Right lung (tissue), 10 donors: ENCODE measurements at places on chromosomes 6 and 20. TPM values are rescaled to one million over a fixed set of nuclear protein-coding genes. Genes with fewer than 3 reads are reported as not detected.

Gene SLC22A7
- 0.23 TPM for polyA plus RNA-seq

Gene HCRTR2
- polyA plus RNA-seq = not detected

Gene RAB32
- polyA plus RNA-seq = 23.9 TPM

Gene RAB23
- 26.5 TPM for polyA plus RNA-seq

GRCh38 chr6:152273638-152274037 lies 363.5 kb downstream of the SYNE1 start:
- DNase-seq = no peak

- DNase-seq = peak; percentile 61
Measured at GRCh38 chr6:87393026-87393622, 14.6 kb upstream of the CFAP206 start.

- no peak for DNase-seq
Measured at GRCh38 chr6:155589190-155589589, 133.6 kb upstream of the NOX3 start.

- DNase-seq = peak; percentile 46
Measured at GRCh38 chr6:111210194-111210728, 123.0 kb downstream of the SLC16A10 start.

DNA sequence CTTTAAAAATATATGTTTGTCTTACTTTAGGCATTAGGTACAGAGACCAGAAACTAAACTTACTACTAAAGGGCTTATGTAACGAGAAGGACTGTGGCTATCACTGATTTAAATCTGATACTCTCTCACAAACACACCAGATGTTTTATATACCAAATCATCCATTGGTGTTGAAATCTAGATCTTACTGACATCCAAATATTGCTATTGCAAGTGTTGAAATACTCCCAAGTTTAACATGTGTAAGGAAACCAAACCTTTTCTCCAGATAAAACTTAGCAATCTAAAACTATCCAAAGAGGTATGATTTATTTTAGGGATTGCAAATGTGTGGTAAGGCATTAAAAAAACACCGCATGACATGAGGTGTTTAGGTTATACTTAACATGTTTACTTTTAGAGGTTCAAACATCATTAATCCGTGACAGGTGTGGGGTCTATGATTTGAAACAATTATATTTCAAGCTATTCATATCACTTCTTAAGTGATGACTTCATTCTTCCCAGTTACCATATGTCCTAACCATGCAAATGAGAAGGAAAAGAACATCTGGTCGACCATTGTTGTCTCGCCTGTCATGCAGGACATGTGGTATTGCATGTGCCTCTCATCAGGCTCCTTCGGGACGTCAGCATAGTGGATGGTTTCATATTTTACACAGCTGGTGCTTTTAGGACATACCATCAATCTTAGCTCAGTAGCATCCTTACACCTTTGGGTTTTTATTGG lies 168.3 kb upstream of the SPACA1 start:
- no peak for DNase-seq

- no peak for DNase-seq
Measured at GRCh38 chr20:61125546-61126180, 126.4 kb upstream of the CDH4 start.

DNA sequence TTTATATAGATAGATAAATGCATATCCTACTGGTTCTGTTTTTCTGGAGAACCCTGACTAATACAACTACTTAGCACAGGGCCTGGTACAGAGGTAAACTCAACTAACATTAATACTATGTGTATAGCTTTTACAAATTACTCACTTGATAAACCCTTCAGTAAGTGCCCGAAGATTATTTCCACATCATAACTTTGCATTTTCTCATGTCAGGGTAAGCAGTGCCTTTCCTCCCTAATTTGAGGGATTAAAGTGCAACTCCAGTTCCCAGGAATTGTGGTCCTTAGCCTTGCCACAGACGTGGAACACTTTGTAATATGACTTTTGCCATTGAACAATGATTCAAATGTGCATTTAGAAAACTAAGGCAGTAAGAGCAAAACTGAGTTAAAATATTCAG lies 147.5 kb upstream of the SMLR1 start:
- DNase-seq = no peak

GRCh38 chr6:15524861-15525401 lies 137.9 kb downstream of the DTNBP1 start:
- DNase-seq = no peak

DNA sequence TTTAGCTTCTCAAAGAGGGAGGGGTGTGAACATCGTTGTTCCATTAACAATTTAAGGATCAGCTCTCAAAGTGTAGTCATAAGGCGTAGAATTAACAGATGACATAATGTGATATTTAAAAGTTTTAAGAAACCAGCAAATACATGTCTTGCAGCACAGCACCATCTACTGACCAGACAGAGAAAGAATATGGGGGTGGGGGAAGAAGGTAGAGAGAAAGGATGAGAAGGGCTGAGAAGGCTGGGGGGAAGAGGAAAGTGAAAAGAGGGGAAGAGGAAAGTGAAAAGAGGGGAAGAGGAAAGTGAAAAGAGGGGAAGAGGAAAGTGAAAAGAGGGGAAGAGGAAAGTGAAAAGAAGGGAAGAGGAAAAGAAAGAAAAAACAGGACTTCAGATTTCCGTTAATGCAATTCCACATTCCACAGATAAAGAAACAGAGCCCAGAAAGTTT lies 80.9 kb downstream of the HAO1 start:
- peak; percentile 48 for DNase-seq

DNA sequence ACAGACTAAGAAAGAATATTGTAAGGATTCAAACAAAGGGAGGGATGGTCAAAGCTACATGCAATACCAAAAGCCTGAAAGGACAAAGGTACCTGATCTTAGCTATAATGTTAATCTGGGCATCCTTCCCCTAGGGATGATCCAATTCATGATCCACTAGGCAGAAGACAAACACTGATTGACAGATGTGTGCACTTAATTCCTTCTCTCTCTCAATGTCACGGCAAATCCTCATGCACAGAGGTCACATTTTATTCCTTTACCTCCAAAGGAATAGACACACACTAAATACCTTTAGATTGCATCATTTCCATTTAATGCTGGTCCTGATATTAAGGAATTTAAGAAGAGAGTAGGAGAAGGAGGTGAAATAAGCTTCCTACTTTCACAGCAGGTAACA lies 73.4 kb downstream of the ZNF133 start:
- no peak for DNase-seq

- no peak for DNase-seq
Measured at GRCh38 chr6:132993738-132994137, 179.4 kb downstream of the RPS12 start.

GRCh38 chr20:2465100-2465499 lies 5.5 kb downstream of the SNRPB start:
- no peak for DNase-seq

- peak; percentile 24 for DNase-seq
Measured at GRCh38 chr20:18739751-18740166, 73.8 kb upstream of the SCP2D1 start.

DNA sequence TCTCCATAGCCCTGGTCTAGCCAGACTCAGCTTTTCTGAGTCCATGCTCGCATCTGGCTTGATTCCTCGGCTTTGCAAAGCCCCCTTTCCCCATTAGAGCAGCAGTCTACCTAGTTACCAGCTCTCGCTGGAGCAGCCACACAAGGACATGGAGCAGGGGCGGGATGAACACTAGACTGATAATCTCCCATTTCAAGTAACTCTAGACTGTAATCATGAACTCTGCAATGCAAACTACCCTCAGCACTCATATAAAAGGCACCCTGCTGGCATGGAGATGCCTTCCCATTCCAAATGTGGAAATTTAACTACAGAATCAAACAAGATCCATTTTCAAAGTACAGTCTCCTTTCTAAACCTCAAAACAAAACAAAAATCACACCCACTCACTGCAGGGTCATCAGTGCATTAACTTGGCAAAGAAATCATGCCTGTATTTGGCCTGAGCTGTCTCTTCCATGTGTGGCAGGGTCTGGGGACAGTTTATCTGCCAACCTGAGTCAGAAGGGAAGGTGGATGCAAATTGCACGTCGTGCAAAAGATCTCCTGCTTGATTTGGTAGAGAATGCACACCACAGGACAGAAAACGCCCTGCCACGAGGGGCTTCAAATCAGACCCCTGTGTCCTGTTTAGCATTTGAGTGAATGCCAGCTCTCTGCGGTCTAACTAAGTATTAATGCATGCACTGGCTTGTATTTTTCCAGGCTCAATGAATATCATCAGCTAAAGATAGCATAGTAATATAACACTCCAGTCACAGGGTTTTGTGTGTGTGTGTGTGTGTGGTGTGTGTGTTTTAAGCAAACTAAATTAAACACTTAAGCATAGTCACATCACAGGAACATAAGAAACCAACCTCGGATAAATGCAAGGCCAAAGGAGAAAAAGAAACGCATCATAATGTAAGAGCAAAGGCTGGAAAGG lies 85.3 kb downstream of the MYLK4 start:
- DNase-seq = no peak

DNA sequence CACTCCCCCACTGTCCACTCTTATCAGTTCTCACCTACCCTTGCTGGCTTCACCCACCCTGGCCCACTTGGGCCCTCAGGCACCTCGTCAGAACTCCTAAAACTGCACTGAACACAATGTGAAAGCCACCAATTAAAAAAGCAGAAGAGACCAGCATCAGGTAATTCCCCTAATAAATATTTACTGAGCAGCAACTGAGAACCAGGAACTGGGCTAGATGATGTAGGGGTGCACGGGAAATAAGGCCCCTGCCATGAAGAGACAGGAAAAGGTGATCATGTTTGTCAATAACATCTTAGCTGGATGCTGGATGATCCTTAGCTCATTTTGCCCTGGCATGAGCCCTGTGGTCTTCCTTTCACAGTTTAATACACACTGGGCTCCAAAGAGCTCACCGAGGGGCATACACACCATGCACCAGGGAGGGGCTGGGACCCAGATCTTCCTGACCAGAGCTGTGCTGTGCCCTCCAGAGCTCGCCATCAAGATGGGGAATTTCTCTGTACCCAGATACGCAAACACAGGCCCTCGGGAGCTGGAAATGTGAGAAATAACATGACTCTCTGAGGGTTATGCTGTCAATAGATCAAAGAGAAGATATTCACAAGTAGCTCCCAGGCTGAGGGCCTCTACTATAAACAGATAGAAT lies 113.6 kb upstream of the SLC22A16 start:
- no peak for DNase-seq

GRCh38 chr6:57307850-57308249 lies 9.6 kb upstream of the PRIM2 start:
- no peak for DNase-seq

GRCh38 chr6:11596640-11597237 lies 59.2 kb downstream of the TMEM170B start:
- DNase-seq = no peak

DNA sequence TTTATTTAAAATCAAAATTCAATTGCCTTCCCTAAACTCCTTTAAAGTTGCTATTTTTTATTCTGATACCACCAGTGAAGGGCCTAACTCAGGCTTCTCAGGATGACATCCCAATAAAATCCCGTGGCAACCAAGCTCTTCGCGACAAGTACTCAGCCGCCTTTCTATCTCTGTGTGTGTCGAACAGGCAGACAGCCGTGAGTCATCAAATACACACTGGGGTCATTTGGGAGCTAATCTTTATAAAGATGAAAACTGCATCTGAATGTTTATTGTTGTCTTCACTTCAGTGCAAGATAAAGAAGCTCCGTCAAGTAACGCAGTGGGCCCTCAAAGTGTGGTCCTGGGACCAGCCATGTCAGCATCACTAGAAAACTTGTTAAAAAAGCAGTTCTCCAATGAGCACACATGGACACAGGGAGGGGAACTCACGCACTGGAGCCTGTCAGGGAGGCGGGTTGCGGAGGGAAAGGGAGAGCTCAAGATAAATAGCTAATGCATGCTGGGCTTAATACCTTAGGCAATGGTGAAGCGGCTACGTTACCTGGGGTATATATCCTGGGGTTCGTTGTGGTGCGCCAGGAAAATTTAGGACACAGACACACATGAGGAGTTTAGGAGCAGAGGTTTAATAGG lies 119.3 kb downstream of the RNF144B start:
- DNase-seq = no peak

DNA sequence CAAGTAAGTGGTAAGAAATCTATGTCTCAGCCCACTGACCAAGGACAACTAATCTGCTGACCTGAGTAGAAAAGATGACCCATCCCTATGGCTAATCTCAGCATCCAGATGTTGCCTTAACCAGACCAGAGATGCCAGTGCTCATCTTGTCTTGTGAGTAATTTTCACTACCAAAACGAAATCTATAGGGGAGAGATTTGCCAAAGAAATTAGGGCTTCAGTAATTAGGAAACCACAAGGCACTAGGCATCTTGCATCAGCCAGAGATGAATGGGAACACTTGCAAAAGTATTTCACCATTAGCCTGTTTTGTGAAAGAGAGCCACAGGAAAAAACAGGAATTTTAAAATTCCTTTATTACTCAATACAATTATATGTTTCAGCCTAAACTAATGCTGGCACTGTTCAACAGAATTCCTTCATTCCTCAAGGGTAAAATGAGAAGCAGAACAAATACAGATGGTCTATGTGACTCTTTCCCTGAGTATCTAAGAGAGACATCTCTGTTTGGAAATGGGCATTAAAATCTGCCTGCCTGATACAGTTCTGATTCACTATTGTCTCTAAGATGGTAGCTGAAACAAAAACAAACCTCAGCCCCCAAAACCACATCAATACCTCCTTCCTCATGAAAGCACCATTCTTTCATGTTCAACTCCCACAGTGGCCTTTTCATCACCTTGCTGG lies 87.8 kb downstream of the GMDS start:
- no peak for DNase-seq

- no peak for DNase-seq
Measured at GRCh38 chr6:90198758-90199425, 97.8 kb downstream of the BACH2 start.

GRCh38 chr20:47665221-47665991 lies 119.9 kb downstream of the SULF2 start:
- no peak for DNase-seq

DNA sequence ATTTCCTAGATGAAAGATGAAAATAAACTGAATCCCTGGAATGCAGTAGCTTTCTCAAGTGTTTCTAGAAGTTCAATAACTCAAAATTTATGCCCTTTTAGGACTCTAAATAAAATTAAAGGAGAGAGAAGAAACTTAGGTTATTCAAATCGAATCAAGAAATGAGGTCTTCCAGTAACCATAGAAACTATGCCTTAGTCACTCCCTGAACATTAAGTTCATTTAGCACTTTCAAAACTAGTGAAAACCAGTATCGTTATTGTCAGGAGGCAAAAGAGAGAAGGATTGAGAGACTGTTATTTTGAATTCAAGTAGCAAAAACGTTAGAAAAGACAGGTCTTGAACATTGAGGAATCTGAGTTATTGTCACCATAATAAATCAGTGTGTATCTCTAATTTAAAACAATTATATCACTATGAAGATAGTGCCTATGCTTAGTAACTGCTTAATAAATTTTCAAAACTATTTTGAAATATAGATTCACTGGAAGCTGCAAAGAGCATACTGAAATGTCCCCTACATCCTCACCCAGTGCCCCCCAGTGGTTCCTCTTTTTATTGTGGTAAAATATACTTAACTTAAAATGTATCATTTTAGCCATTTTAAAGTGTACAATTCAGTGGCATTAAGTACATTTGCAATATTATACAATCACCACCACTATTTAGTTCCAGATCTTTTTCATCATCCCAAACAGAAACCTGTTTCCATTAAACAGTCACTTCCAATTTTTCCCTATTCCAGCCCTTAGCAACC lies 4.6 kb downstream of the RPP21 start:
- DNase-seq = no peak
